ENCODE measurements at places on chromosomes 12 and 14. TPM values are rescaled to one million over a fixed set of nuclear protein-coding genes. Genes with fewer than 3 reads are reported as not detected.

The SLC6A13 gene
- 0.39 TPM for total RNA-seq

The DPPA3 gene
- total RNA-seq: not detected

The SLC38A2 gene
- total RNA-seq: 366 TPM

The NXPH4 gene
- total RNA-seq: 6.6 TPM

The GDF3 gene
- total RNA-seq: not detected

The CCDC196 gene
- not detected for total RNA-seq

The TTC6 gene
- total RNA-seq: 0.10 TPM

The HOXC6 gene
- total RNA-seq: 6.0 TPM

The WDR20 gene
- total RNA-seq: 22.3 TPM

The MIPOL1 gene
- total RNA-seq: 17.3 TPM

The CD69 gene
- total RNA-seq: 9.7 TPM

The KRT6A gene
- 333 TPM for total RNA-seq

The TRPV4 gene
- 4.2 TPM for total RNA-seq

The IFI27 gene
- 18.3 TPM for total RNA-seq

The SLC41A2 gene
- 17.2 TPM for total RNA-seq

The PTPN21 gene
- 13.8 TPM for total RNA-seq

The KRAS gene
- 16.9 TPM for total RNA-seq

The ARHGEF25 gene
- 32.5 TPM for total RNA-seq

The LRP6 gene
- total RNA-seq: 62.2 TPM

The SMCO2 gene
- not detected for total RNA-seq

The NPFF gene
- total RNA-seq: 0.59 TPM

The A2ML1 gene
- 46.5 TPM for total RNA-seq

The PAPLN gene
- 10.9 TPM for total RNA-seq

The C1QL4 gene
- total RNA-seq: not detected

The WIF1 gene
- 17.3 TPM for total RNA-seq

The MANSC1 gene
- 3.4 TPM for total RNA-seq

The GPRC5D gene
- 10.1 TPM for total RNA-seq

The ANO2 gene
- total RNA-seq: 7.8 TPM

The PIWIL1 gene
- total RNA-seq: 0.10 TPM

The NOP9 gene
- total RNA-seq: 14.8 TPM

The ARMH4 gene
- total RNA-seq: 13.8 TPM

The FOXA1 gene
- 0.59 TPM for total RNA-seq

The PRIMA1 gene
- 0.99 TPM for total RNA-seq

The DYNLL1 gene
- 226 TPM for total RNA-seq

The MANSC4 gene
- total RNA-seq: not detected

The ORAI1 gene
- 5.6 TPM for total RNA-seq

The ADSS1 gene
- total RNA-seq: 16.9 TPM

The RTRAF gene
- total RNA-seq: 115 TPM

The KCNMB4 gene
- 4.1 TPM for total RNA-seq

The ERGIC2 gene
- total RNA-seq: 47.3 TPM
